ENCODE measurements at places on chromosomes 13 and 19.

DNA sequence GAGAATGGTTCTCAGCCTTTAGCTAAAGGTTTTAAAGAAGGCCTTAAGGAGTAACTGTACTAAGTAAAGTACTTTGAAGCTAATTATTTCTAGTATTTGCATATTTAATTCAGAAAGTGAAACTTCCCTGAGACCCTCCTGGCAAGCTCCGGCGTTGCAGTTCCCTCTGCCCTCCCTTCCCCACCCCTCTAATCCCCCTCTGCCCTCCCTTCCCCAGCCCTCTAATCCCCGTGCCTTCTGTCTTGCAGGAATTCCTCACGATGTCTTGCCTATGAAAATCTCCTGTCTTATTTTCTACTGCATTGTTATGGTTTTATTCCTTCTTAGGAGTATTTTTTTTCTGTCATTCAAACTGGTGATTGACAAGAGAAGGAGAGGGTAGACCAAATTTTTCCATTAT, 236.9 kb downstream of the COL4A1 start:
- no peak for DNase-seq

DNA sequence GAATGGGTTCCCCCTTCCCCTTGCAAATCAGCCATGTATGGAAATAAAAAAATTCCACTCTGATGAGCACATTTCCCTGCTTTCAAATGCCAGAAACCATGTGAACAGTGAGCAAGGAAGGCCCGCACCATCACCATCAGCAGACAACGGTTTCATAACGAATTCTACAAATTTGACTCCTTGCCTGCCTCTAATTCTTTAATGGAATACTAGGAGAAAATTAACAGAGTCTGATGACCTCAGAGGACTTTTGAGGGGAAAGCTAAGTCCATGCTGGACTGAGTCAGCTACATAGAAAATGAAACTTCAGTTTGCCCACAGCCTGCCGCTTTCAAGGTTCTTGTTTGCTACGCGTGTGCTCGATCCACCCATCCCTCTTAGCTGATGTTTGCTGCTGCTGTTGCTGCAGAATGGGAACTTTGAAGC, 46.7 kb upstream of the KL start:
- DNase-seq: no peak

DNA sequence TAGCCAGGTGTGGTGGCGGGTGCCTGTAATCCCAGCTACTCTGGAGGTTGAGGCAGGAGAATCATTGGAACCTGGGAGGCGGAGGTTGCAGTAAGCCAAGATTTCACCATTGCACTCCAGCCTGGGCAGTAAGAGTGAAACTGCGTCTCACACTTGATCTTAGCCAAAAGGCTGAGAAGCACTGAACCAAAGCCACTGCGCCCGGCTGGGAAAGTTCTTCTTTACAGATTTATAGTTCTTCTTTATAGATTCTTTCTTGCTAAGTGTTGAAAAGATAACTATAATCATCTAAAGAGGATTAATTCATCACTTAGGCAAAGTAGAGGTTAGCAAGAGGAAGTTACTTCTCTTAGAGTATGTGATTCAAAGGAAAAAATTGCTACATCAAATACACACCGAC, 11.1 kb downstream of the ZNF417 start:
- DNase-seq: no peak

GRCh38 chr13:49776871-49777270, 15.6 kb downstream of the KPNA3 start:
- DNase-seq: no peak

GRCh38 chr13:53907891-53908290, 879.3 kb downstream of the OLFM4 start:
- no peak for DNase-seq

- DNase-seq: peak; percentile 87
Observed at GRCh38 chr19:11293433-11294389, 2.2 kb upstream of the TSPAN16 start.

- DNase-seq: peak; percentile 63
Observed at GRCh38 chr13:106566641-106567473, 1.1 kb downstream of the ARGLU1 start.

DNA sequence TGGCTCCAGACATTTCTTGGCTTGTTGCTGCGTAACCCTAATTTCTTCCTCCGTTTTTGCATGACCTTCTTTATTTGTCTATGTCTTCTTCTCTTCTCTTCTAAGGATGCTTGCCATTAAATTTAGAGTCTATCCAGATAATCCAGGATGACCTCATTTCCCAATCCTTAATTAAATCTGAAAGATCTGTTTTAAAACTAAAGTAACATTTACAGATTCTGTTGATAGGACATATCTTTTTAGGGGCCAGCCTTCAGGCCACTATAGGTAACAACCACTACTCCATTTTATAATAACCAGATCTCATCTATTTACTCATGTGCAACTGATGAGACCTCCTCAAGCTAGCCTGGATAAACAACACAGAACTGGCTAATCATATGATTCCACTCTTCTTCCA, 490.5 kb upstream of the SLC10A2 start:
- no peak for DNase-seq

DNA sequence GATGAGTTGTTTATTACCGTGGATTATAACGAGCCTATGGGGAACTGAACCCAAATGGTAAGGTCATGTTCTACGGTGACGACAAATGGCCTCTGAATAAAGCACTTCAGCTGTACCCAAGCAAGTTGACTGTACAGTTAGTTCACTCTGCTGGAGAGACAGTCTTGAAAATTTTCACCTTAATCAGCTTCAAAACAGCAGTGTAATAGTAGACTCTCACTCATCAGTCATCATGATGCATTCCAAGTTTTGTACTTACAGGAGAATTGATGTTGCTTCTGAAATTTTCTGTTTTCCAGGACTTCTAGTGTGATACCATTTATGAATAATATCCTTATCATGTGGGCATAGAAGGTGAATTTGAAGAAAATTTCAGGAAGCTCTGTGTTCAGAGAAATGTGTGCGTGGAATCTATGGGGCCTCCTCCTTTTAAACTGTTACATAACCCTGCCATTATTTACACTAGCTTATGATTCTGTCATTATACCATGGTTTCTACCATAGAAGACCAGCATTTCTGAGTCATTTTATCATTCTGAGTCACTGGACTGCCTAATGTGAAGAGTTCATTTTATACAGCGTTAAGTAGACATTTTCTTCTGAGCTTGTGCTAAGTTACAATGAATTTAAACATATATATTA, 96.9 kb downstream of the WDFY2 start:
- no peak for DNase-seq

DNA sequence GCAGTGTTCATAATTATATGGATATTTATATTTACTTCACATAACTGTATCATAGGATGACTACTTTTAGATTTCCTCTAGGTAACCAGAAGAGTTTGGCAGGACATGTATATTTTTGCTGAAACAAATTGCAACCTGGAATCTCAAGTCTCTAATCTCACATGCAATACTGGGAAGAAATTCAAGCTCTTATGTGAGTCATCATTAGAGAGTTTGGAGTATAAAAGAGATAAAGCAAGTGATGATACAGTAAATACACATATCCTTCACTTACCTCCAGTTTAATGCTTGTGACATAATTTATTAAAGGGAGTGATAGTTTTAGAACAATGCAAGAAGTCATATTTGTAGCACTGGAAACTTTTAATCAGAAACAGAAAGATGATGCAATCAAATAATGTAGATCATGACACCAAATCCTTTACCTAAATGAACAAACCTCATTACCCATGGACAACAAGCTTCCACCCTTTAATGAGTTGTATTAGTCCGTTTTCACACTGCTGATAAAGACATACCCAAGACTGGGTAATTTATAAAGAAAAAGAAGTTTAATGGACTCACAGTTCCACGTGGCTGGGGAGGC, 15.8 kb upstream of the OR7A17 start:
- no peak for DNase-seq
